ENCODE measurements at places on chromosomes 1 and 21.
A peak's percentile ranks its signal among the peaks of the same experiment; 100 is the strongest.

GRCh38 chr1:95249916-95250315 lies 15.9 kb downstream of the RWDD3 start:
- no peak for DNase-seq

GRCh38 chr1:26724926-26725325 lies 29.1 kb downstream of the ARID1A start:
- DNase-seq, result no peak

GRCh38 chr1:44407430-44408211 lies 2.6 kb downstream of the RNF220 start:
- DNase-seq, result no peak

- no peak for DNase-seq
Measured at GRCh38 chr1:55289614-55290013, 74.5 kb upstream of the USP24 start.

DNA sequence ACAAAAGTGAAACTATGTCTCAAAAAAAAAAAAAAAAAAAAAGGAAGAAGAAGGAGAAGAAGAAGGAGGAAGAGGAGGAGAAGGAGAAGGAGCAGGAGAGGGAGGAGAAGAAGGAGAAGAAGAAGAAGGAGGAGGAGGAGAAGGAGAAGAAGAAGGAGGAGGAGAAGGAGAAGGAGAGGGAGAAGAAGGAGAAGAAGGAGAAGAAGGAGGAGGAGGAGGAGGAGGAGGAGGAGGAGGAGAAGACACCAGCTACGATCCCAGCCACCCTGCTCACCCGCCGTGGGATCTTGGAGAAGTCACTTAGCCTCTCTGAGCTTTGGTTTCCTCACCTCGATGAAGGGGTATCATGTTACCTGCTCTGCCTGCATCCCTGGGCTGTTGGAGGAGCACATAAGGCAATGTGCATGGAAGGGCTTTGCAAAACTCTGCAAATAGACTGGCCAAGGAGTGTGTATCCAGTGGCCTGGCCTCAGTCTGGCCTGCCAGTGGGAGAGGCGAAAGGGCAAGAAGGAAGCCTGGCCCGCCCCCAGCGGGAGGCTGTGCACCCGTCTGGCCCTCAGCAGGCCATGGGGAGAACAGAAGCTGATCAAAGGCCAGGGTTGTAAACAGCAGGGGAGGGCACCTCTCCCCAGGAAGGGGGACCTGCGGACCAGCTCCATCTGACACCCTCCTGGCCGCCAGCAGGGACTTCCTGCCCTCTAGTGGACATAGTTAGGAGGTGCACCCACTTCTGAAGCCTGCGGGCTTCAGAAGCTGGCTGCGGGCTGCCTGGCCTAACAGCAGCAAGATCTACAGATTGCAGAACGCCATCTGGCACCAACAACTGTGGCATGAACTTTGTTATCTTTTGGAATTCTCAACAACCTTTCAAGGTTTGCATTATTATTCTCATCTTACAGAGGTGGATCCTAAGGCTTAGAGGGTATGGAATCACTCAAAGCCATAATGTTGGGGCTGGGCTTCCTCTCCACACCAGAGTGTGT lies 19.2 kb upstream of the CDK18 start:
- peak; percentile 67 for DNase-seq

DNA sequence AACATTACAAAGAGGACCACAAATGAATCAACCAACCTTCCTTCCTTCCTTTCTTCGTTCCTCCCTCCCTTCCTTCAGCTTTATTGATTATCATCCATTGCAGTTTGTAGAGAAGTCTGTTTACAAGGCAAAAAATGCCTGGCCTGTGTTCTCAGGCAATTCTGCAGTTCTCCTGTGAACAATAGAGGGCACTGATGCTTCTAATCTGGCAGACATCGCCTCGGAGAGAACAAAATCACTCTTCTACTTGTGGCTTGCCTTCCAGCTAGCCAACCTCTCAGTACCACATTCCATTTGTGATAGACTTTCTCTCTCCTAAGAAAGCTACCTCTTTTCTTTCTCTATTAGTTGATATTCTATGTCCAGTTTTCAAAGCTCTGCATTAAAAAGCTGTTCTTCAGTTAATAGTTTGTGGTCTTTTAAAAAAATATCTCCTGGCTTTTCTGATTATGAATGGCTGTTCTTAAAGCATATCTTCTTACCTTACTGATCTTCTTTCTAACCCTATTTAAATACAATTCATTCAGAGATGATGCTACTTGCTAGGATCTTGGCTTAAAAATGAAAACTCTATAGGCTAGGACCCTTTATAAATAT lies 26.9 kb upstream of the ESRRG start:
- peak; percentile 65 for DNase-seq

DNA sequence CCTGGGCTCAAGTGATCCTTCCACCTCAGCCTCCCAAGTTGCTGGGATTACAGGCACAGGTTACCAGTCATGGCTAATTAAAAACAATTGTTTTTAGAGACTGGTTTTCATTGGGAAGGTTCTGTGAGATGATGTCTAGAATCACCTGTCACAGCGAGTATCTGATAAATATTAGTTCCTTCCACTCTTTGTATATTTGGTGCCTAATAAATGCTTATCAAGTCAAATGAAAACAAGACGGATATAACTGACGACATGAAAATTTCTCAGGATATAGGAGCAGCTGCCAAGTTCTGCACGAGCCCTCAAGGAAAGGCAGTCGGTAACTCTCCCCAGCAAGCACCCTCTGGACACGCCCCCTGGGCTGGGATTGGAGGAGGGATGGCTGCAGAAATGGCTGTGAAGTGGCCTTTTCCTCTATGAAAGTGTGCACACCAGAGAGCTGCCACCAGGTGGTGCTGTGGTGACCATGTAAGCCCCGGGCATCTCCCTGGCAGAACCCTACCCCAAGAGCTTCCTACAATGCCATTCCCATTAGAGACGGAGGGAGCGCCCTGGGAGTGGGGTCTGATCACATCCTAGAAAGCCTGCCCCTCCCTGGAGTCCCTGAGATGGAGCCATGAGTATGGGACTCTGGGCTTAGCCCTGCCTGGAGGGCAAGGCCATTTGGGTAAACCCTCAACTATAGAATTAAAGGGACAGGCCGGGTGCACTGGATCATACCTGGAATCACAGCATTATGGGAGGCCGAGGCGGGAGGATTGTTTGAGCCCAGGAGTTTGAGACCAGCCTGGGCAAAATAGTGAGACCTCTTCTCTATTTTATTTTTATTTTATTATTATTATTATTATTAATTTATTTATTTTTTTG lies 50.9 kb downstream of the HTR6 start:
- peak; percentile 95 for DNase-seq

GRCh38 chr1:31782421-31783410 lies 18.6 kb upstream of the ADGRB2 start:
- DNase-seq, result no peak

DNA sequence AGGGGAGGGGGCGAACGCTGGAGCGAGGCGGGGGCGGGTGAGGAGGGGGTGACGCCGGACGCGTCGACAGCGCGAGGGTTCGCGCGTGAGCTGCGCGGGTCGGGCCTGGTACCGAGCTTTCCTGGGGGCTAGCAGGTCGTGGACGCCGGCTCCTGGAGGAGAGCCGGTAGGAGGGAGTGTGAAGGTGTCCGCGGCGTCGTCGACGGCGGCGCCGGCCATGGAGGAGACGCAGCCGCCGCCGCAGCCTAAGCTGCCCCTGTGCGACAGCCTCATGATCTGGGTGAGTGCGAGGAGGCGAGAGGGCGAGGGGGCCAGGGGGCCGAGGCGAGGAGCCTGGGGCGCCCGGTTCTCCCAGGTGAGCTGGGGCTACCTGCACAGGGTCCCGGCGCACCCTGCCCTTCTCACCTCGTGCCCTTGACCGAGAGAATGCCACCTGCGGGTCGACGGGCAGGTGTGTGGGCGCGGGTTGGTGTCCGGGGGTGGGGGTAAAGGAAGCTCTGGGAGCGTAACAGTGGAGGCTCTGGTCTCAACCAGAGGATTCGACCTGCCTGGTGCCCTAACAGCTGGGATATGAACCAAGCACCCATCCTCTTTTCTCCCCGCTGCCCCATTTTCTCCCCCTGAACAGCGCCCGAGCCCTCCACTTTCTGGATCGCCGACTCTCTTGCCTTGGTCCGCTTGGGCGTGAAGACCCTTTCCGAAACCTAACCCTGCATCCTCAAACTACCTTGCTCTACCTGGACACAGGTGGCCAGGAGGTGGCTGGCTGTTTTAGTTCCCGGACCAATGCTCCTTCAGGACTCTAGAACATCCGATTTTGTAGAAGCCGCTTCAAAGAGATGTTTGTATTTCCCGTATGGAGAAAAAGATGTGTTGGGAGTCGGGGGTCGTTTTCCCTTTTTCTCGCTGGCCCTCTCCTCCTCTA lies at the start of gene HOOK1:
Gene HOOK1, plus strand, starts transcription at position 49 of the 925 bp plus-strand sequence. Its CDS starts 169 bp downstream, at position 218.
- DNase-seq, result no peak

DNA sequence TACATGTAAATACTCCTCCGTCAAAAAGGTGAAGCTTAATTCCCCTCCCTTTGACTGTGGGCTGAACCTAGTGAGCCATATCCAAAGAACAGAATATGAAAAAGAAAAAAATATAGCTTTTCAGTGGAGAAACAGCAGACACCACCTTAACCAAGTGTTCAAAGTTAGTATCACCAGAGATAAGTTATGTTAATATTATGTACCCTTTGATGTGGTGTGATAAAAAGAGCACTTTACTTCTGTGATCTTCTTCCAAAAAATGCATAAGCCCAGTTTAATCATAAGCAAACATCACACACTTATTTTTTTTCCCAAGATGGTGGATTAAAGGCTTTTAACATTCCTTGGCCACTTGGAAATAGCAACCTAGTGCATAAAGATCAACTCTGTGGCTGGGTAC lies 79.4 kb downstream of the SEC16B start:
- DNase-seq, result no peak

GRCh38 chr1:7300893-7301663 lies 470.0 kb upstream of the VAMP3 start:
- peak; percentile 96 for DNase-seq

DNA sequence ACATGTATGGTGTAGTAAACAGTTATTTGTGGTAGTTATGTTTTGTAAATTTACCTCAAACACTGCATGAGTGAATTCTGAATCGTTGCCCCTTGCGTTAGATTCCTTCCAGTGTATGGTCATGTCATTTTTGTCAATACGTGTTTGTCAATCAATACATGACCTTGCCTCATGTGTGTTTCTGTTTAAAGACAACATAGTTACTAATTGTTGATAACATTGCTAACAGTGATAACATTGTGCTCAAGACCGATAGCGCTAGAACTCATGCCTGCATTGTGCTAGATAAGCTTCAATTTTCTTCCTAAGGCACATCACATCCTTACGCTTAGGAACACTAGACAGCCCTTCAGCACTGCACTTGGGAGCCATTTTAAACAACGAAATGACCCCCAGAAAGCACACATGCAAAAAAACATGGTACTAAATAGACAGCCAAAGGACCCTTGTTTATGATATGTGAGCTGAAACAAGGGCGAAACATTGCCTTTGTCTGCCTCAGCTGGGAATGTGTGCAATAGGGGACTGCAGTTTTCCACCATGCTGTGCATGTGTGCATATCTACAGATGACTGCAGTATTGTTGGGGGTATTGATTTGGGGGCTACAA lies 37.3 kb downstream of the MRPS6 start:
- no peak for DNase-seq

DNA sequence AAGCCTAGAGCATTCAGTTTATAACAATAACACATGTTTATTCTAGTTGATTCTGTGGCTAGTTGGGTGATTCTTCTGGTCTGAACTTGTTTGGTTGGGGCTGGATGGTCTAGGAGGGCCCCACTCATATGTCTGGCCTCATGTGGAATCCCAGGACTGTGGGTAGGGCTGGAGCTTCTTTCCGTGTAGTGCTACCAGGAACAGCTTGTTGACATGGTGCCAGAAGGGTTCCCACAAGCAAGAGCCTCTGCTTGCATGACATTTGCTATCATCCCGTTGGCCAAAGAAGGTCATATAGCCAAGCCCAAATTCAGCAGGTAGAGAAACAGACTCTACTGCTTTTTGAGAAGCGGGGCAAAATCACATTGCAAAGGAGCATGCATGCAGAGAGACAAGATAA lies 67.6 kb upstream of the PPP2R5A start:
- DNase-seq, result no peak

- no peak for DNase-seq
Measured at GRCh38 chr1:53001128-53001527, 60.9 kb upstream of the PODN start.

- DNase-seq, result no peak
Measured at GRCh38 chr1:204139088-204139487, 12.8 kb downstream of the ETNK2 start.

DNA sequence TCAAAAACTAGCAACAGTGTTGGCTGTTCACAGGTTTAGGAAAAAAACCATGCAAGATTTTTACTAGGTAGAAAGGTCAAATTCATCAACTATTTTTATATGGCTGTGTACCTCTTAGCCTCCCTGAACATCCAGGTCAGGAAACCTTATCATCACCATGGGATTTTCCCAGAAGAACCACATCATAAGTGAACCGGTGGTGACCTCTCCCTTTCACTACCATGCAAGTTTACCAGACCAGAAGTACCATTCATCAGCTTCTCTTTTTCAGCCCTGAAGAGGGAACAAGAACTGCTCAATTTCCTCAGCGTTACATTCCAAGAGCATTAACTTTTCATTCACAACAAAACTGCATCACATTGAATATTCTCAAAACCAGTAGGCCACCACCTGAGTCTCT lies 5.9 kb downstream of the SSBP3 start:
- no peak for DNase-seq

- peak; percentile 30 for DNase-seq
Measured at GRCh38 chr1:155392898-155393411, 72.3 kb downstream of the RUSC1 start.

DNA sequence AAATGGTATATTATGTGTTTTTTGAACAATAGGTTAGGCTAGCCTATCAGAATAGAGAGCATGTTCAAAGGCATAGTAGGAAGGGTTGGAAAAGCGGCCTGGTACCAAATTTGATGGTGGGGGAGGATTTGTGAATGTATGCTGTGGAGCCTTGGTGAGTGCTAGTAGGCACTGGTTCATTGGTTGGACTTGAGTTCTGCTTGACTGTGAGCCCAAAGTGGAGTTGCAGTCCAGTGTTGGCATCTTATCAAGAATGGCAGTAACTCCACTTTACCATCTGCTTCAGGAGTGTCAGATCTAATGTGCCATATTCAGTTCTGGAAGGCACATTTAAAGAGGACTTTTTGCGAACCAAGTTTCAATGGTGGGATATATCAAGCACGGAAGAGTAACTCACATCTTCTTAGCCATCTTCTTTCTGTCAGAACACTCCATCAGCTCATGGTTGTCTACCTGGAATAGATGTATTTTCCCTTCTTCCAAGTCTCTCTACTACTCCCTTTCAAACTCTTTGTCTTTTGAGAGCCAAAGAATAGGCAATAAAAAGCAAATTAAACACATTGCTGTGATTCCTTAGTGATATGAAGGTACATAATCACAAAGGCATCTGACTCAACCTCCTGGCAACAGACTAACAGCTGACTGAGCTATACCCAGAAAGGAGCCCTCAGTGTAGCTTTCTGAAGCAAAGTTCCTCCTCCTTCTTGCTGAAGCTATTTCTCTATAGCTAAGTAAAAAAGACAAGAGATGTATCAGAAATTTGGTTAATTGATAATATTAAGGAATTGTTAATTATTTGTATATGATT lies 21.7 kb downstream of the LRRC8B start:
- peak; percentile 59 for DNase-seq

GRCh38 chr1:62210960-62211359 lies 16.3 kb downstream of the L1TD1 start:
- no peak for DNase-seq

Measured in astrocyte of the spinal cord (primary cell).